A549 (cell line): ENCODE measurements at places on chromosomes 6 and 20.

DNA sequence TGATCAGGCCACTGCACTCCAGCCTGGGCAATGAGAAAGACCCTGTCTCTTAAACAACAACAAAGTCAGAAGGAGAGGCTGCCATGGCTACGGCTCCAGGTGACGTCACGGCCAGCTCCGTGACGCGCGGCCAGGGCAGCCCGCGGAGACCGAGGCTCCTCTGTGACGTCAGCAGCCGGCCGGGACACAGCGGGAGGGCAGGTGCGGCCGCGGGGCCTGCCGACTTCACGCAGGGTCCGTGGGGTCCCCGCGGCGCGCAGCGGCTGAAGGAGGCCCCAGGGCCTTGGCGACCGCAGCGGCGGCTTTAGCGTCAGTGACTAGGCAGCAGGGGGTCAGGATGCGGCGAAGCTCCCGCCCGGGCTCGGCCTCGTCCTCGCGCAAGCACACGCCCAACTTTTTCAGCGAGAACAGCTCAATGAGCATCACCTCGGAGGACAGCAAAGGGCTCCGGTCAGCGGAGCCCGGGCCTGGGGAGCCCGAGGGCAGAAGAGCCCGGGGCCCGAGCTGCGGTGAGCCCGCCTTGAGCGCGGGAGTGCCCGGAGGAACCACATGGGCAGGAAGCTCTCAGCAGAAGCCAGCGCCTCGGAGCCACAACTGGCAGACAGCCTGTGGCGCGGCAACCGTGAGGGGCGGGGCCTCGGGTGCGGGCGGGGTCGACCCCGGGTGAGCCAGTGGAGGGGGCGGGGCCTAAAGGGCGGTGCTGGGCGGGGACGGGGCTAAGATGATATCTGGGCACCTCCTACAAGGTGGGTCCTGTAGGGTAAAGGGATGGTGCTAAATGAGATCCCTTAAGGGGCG is at the start of gene SPAG4:
SPAG4 (plus strand) TSS at position 163 of the 798 bp plus-strand sequence; CDS start at position 338, 175 bp downstream.
- DNase-seq, result peak; percentile 100

- no peak for DNase-seq
Measured at GRCh38 chr20:50376888-50377459, 133.2 kb upstream of the PTPN1 start.

DNA sequence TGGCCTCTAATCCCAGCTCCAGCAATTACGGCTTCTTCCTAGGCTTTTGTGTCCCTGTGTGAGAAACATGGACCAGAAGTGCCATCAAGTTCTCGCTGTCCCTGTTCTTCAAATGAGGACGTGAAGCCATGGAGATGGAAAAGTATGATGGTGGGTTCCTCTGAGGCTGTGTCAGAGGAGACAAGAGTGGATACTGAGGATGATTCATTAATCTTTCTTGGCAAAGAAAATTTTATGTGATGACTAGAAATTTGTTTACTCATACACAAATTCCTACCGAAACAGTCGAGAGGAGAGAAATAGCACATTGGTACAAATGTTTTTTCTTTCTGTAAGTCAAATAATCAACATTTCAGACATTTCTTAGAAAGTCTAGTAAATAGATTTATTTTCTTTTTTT is 35.0 kb upstream of the PNRC1 start:
- DNase-seq, result no peak

DNA sequence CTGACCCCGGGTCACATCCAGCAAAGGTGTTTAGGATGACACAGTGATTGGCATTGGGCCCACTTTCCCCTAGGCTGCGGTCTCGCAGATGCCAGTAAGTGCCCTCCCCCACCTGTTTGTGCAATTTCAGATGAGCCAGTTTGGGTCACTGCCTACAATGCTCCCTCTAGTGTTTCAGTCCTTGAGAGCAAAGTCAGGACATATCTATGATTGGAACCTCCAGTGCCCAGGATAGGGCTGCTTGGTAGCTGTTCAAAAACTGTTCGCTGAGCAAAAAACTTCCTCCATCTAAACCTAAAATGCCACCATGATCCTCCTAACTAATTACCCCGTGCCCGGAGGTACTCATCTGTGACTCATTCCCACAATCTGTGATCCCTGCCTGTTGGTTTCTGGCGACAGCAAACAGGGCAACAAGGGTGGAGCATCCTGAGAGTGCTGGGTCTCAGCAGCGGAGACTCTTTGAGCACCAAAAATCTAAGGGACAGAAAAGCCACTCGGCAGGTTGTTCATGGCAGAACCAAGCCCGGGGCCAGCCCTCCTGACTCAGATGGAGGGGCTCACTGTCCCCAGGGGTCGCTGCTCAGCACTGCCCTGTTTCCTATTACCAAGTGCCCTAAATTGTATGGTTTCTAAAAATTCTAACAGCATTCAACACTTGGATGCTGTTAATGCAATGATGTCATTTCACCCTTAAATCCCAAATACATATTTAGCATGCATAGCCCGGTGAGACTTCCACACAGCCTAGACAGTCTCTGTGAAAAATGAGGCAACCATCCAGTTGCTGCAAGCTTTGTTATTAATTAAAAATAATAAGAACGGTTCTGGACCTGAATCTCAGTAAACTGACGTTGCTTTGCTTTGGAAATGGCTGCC is 5.0 kb downstream of the VSX1 start:
- peak; percentile 89 for DNase-seq

DNA sequence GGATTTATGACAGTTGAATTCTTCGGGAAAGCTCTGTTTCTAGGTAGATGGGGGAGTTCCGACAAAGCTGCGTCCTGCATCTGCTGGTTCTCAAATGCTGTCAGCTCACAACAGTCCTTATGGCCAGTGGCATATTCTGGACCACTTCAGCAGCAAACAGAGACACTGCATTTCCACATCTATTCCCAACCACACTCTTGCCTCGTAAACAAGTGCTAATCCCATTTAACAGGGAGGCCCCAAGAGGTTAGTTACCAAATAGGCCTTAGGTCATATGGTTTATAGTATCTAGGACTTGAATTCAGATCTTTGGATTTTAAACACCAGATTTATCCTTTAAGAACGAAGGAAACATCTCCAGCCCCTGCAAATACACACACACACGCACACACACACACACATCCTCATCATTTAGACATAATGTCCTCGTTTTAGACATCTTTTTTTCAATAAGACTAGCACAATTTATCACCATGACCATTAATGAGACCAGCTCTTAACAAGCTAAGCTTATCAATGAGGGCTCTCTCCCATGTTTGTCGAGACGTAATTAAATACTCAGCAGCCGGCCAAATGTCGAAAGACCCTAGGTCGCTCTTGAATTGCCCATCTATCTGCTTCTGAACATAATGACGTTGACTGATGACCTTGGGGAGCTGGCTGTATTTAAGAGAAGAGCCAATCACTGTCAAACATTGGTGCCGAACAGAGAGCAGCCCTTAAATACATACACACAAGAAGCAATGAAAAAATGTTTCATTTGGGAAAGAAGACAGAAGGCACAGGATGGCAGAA is 84.5 kb downstream of the PSMG4 start:
- DNase-seq, result no peak

DNA sequence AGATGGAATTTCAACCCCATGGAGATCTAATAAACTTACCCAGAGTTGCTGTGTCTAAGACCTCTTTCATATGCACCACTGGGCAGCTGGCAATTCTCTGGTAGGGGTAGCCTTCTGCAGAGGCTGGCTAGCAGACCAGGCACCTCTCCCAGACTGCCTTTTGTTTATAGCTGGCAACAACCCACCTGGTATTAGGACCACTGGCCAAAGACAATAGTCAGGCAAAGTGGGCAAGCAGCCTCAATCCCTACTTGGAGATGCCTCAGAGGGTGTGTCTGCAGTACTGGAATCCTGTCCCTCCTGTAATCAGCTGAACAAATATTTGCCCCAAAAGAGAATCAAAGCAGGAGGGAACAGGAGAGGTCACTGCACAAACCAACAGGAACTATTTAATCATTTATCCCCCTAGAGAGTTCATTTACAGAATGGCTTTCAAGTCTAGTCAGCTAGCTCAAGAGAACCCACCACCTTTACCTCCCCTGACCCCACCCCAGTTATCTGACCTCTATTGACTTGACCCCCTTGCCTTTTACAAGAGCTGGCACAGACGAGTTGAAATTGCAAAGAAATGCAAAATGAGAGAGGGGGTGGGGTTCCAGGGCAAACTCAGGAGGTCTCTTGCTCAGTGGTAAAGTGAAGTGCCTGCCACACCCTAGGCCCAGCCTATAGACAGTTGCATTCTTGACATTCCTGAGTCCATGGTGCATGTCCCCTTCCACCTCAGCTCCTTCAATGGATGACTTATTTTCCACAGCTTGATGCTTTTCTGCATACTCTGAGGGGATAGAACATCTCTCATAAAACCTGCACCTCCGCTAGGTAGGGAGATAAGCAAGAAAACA is 2.8 kb downstream of the BCL2L1 start:
- peak; percentile 72 for DNase-seq

GRCh38 chr20:58982406-58983114 is 1.5 kb downstream of the NELFCD start:
- DNase-seq, result no peak

DNA sequence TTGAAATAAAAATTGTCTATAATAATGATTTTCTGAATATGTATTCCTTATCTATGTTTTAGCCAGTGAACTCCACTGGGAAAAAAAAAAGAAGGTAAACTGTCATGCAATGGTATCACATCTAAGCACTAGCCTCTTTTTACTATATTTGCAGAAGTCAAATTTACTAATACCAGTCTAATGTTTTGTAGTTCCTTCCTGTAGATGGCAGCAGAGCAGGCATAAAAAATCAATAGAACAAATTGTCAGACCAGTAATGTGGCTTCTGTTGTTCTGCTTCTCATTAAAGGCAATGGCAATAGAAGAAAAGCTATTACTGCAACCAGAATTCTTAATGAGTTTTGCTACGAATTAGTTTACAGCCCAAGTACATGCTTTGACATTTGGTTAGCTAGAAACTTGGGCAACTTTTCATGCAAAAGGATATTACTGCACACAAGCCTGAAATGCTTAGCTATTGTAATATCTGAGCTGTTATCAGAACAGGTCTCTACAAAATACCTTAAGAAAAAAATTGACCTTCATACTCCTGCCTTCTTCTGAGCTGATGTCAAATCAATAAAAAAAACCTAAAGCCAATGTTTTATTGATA is 476.9 kb downstream of the KHDRBS2 start:
- no peak for DNase-seq

GRCh38 chr6:157721426-157721825 is 101.6 kb upstream of the SNX9 start:
- DNase-seq, result no peak

GRCh38 chr6:35215665-35216411 is 2.1 kb downstream of the SCUBE3 start:
- DNase-seq, result no peak

- no peak for DNase-seq
Measured at GRCh38 chr6:135633573-135633972, 136.0 kb upstream of the AHI1 start.

DNA sequence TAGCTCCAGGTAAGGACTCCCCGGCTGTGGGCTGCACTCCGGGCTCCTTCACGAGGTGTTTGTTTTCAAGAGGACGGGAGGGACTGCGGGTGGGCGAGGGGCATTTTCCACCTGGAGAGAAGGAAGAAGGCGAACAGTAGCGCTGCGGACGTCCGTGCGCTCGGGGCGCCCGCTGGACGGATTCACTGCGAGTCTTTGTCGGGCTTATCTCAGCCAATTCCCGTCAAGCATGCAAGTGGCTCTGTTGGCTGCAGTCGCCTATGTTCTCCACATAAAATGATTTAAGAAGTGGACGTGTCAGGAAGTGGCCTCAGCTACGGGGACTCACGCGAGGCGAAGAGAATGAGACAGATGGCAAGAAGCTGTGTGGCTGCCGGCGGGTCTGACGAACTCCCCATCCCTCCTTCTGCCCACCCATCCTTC is 332 bp downstream of the GRIK2 start:
- DNase-seq, result no peak

DNA sequence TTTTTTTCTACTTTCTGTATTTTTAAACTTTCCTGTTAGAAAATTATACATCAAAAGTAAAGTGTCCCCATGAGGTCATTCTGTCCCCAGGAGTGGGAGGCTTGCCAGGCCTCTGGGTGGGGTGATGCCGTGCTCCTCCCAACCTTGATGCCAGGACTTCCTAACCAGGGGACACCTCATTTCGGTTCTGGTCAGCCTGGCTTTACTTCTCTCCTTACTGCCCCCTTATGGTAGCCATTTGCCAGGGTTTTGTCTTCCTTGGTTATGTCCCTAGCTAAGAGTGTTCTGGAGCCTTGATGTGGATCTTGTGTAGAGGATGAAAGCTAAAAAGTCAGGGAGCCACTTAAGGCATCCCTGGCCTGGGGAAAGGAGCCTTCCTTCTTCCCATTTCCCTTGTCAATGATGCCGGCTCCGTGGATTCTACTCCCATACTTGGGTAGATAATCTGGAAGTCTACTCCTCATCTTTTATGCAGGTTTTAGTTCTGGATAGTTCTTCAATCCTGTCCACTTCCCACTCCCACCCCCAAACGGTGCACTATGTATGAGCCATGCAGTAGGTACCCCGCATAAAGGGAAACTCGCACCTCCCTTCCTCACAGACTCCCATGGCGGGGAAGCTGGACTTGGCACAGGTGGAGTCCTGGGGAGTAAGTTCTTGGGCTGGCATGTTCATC is 164.1 kb upstream of the SALL4 start:
- DNase-seq, result peak; percentile 86

DNA sequence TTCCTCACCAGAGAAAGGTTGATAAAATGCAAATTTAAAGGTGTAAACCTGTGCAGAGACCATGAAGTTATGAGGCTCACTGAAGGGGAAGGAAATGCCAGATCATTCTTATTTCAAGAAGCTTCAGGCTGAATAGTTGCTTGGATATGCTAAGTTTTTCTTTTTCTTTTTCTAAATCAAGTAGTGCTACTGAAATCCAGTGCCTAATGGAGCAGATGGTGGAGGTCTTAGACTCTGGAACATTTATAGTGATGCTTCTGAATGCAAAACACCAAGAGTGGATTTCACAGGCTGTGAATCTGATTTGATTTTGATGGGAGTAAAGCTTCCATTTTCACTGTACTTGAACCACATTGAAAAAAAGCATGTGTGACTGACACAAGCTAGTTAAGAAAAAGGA is 151.2 kb upstream of the BEND3 start:
- no peak for DNase-seq
